ENCODE measurements at places on chromosomes 2 and 18.

DNA sequence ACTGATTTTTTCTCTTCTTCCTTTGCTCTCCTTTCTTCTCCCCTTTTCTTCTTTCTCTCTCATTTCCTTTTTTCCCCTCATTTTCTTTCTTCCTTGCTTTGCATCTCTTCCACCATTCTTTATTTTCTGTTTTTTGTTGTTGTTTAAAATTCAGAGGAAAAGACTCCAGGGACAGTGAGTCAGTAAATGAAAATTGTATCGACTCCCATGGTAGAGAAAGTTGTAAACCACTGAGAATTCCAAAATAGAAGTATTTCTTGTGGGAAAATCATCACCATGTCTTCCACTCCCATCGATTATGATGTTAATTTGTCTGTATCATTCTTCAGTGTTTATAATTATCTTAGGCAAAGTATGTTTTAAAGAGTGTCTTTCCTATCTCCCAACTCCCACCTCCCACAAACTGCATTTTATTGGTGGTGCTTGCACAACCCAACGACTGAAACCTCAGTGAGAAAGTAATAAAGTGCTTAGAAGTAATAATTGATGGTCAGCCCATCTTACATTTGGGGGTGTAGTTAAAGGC lies 134.3 kb downstream of the IRS1 start:
- DNase-seq = no peak

DNA sequence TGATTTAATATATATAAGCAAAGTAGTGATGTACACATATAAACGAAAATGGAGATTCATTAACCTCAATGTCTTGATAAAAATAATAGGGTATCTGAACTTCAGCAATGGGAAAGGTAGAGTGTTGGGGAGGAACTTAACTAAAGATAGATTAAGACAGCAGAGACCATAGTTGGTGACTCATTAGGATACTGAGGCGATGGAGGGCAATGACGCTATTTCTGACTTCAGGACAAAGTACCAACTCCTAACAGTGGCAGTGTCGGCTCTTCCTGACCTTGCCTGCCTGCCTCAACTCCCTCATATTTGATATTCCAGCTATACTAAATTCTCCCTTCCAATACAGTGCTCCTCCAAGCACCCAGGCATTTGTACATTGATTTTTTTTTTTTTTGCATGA lies 98.6 kb downstream of the CDH2 start:
- no peak for DNase-seq

- DNase-seq = no peak
Observed at GRCh38 chr2:20818820-20819219, 4.1 kb downstream of the LDAH start.

DNA sequence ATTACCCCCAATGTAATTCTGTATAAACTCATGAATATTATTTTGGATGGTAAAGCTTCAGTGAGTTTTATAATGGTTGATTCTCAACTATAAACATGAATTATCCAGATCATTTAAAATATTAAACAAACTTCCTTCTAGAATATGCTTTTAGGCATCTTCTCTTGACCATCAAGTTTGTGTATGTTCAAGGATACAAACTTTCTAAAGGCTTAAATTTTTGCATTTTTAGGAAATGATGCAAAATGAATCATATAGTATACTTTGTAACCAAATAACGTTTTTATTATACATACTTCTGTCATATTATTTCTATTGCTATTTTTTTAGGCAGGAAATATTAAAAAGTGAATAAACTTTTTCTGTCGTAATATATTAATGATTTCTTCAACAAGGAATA lies 62.8 kb downstream of the OSBPL6 start:
- no peak for DNase-seq

- DNase-seq = no peak
Observed at GRCh38 chr18:3441290-3441689, 8.7 kb upstream of the TGIF1 start.

DNA sequence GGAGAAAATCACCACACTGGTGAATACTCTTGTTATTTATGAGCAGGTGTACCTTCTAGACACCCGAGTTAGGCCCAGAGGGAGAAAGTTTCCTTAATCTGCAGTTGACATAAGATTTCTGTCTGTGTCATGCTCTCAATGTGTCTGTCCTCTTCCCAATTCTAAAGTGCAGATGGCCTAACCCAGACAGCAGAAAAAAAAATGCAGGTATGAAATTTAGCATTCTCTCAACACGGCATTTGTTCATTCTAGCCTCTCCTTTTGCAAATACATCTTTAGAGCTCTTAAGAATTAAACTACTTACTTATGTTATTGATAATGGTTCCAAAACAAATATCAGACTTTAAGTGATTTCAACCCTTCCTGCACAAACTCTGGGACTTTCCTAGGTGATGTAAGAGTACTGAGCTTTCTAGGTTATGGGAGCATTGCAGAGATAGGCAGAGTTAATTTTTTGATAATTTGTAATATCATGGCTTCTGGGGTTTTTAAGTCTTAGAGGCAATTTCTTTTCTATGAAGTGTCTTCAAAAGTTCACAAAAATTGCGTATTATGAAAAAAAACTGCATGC lies 32.9 kb upstream of the ITGB6 start:
- no peak for DNase-seq

DNA sequence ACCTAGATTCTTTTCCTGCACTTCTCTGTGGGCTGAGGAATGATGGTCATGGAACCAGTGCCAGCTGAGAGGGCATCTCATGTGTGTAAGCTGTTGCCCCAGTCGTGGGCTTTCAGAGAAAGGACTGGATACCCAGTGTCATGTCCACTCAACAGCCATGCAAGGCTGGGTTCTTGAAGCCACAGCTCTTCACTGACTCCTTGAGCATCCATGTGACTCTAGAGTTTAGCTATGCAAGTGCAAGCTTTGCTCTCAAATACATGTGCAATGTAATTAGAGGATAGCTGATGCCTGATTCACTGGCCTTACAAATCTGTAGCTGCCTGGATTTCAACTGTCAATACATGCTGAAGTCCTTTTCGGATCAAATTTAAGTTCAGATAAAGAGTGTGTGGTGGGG lies 46.8 kb upstream of the EML6 start:
- DNase-seq = no peak

GRCh38 chr18:3388980-3389379 lies 61.0 kb upstream of the TGIF1 start:
- DNase-seq = no peak

DNA sequence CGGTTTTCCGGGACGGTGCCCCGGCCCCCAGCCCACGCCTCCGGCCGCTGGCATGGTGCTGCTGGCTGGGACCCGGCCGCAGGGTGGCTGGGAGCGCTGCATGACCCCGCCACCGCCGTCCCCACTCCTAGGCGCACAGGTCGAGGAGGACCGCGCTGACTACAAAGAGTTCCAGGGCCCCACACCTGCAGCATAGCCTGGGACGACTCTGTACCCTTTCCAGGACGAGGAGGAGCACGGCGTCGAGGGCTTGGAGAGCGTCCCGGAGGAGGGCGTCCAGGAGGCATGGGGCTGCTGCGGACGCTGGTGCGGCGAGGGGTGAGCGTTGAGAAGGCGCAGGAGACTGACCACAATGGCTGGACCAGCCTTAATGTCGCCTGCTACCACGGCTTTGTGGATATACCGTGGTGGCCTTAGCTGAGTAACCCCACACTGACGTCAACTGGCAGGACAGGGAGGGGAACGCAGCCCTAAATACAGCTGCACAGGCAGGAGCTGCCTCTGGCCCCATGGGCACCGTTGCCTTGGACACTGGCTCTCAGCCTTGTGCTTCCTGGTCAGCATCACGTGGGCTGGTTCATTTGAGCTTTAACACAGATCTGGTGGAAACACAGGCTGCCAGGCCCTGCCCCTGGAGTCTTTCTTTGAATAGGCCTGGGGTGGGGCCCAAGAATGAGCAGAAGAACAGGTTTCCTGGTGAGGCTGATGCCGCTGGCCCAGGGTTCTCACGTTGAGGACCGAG lies 40.9 kb upstream of the TRIM43B start:
- no peak for DNase-seq

DNA sequence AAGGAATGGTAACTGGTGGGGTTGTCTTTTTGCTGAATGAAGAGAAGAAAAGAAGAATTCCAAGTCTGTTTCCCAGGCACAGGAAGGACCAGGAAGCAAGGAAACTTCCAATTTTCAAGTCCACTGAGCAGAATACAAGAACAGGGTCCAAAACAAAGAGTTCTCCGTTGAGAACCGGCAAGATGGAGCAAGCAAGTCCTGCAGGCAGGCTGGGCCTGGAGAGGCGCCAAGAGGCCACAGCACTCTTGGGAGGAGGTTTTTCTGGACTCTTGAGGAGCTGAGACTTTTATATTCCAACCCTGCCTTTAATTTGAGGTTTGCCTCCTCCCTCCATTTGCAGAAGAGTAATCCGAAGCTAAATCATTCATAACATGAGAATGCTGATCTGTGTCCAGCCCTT lies 224.5 kb downstream of the IKZF2 start:
- DNase-seq = no peak

- DNase-seq = no peak
Observed at GRCh38 chr2:209970271-209970670, 32.2 kb upstream of the RPE start.

DNA sequence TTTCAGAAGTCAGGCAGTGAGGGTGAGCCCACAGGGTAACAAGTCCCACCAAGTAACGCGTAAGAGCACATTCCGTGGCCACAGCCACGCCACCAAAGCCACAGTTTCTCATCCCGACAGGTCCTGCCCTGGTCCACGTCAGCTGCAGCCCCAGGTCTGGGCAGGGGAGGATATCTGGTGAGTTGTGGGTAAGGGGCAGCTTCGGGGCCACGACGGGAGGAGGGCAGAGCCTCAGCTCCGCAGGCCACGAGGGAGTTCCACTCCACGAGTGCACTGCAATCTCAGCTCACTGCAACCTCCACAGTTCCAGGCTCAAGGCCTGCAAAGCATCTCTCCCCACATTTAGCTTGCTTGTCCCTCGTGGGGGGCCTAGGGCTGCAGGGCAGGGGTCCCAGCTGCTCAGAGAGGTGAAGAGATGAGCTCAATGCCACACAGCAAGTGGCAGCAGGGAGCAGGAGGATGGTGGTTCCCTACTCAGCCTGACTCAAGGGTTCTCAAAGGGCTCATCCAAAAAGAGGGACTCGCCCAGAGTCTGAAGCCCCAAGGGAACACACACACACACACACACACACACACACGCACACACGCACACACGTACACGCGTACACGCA lies 12.5 kb downstream of the SNORC start:
- no peak for DNase-seq

DNA sequence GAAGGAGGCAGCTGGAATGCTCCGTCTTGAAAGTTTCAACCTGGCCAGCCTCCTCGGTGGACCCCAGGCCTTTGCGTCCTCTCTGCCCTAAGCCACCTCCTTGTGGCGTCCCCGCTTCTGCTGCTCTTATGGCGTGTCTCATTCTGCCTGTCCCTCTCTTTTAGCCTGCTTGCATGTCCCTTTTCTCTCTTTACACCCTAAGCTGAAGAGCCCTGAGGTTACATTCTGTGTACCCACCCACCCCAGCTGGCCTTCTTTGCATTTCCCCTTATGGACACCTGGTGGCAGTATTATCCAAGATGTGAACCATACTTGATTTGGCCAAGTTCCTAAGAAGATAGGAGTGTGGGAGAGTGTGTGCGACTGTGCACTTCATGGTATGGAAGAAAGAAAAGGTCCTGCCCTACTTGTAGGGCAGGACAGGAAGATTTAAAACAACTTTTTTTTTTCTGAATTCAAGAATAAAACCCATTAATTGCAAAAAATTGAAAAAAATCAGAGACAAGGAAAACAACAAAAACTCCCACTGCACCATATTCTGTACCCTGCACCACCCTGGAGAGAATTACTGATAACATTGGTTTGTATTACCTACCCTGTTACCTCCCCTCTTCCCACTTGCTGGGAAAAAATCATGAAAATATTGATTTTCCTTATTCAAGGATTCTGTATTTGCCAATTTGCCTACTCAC lies 77.4 kb downstream of the DYSF start:
- DNase-seq = no peak

- no peak for DNase-seq
Observed at GRCh38 chr2:225010804-225011203, 31.5 kb downstream of the DOCK10 start.

Measured in stimulated activated CD8-positive, alpha-beta memory T cell treated with anti-CD3 and anti-CD28 coated beads, Interleukin-12 subunit alpha, Interleukin-12 subunit beta, amount 100 ng/mL, for 4 hours (primary cell).